Activated T-helper 1 cell treated with anti-CD3 and anti-CD28 coated beads, Interleukin-2, amount 50 U/mL, for 16 hours (primary cell): ENCODE measurements at places on chromosomes 11 and 22.

- no peak for DNase-seq
Observed at GRCh38 chr22:46481386-46481785, 56.0 kb downstream of the CELSR1 start.

DNA sequence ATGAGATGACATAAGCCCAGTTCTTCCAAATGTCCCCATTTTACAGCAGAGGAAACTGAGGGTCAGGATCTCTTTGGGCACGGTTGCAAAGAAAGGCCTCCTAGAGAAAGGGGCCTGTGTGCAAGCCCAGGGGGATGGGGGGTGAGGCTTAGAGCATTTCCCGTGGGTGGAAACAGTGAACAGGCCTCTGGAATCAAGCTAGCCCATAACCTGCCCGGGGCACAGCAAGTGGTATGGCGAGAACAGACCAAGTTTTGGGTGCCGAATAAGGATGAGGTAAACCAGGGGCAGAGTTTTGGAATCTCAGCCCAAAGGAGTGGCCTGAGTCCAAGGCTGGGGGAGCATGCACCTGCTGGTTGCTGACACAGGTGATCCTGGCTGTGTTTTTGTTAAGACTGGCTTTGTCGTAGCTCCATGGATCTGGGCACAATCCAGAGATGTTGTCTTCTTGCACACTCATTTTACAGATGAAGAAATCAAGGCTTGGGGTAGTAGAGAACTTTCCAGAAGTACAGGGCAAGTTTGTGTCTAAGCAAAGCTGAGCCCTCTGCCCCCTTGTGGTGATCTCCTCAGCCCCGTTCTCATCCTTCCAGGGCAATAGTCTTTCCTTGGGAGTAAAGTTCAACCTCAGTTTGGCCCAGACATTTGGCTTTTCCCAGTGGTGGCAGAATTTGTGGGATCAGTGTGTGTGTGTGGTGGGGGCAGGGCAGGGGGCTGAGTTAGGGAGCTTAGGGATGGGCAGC, 53.5 kb upstream of the MYEOV start:
- no peak for DNase-seq

GRCh38 chr22:44046485-44047141, 22.5 kb downstream of the PARVB start:
- DNase-seq, result no peak

DNA sequence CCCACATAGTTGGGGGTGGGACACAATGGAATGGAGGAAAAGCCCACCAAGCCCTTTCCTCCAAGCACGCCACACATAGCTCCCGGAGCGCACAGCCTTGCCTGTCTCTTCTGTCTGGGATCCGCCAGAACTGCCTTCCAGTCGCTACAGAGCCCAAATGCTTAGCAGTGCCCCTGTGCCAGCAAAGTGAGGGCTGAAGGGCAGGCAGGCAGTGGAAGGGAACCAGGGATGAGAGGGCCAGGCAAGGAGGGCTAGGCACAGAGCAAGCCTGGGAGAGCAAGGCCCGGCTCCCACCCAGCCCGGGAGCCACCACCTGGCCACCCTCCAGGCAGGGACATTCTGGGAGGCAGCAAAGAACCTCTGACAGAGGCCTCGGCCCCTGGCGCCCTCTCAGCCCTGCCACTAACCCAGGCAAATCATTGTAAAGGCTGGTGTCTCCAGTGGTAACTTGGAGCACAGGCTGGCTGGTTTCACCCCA, 32.5 kb downstream of the PPP2R1B start:
- DNase-seq, result no peak

DNA sequence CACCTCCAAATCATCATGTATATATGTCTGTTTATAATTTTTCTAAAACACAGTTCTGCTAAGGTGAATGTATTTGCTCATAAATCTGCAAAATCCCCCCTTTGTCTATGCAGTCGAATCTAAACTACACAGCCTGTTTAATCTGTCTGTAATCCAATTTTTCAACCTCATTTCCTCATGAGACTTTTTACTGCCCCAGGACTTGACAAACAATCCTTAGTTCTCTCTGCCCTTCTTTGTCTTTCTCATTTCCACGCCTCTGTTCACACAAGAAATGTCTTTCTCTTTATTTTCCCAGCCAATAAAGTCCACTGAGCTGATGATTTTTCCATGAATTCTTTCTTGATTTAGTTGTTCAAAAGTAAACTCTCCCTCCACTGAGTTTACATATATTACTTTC, 1154.3 kb downstream of the FAM181B start:
- DNase-seq, result no peak

- no peak for DNase-seq
Observed at GRCh38 chr11:292211-293121, 3.5 kb downstream of the PGGHG start.

DNA sequence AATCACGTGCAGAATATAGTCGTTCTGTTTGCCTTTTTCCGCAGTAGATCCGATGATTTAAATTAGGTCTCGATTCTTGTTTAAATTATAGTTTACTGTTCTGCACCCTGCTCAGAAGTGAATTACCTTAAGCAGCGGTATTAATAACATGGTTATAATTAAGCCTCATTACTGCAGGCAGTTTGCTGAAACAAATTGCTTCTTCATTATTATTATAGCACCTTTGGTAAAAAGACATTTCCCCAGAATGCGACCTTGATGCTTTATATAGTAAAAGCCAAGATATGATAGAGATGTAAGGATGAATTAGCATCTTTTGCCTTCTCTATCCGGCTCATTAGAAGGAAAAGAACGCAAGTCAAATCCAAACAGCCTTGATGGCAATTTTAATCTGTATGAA, 625.2 kb upstream of the CADM1 start:
- no peak for DNase-seq

- DNase-seq, result no peak
Observed at GRCh38 chr22:37569009-37569920, 9.0 kb downstream of the CDC42EP1 start.

DNA sequence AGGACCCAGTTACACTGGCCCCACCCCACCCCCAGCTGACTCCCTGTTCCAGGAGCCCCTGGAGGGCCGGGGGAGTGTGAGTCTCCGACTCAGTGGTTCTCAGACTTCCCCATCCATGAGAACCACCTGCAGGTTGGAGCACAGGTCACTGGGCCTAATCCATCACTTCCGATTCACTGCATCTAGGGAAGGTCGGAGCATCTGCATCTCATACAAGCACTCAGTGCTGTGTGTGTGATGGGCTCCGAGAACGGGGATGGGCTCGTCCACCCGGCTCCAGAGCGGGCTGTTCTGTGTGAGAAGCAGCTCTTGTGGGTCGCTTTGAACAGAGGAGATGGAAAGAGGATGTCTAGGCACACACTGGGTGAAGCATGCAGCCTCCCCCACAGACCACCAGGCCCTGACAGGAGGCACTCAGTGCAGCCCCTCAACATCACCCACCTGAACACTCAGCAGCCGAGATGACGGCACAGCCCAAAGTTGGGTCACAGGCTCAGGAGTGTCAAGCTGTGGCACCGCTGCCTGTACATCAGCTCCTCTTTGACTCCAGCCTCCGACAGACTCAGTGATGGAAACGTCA, 541.4 kb downstream of the BRD1 start:
- no peak for DNase-seq

DNA sequence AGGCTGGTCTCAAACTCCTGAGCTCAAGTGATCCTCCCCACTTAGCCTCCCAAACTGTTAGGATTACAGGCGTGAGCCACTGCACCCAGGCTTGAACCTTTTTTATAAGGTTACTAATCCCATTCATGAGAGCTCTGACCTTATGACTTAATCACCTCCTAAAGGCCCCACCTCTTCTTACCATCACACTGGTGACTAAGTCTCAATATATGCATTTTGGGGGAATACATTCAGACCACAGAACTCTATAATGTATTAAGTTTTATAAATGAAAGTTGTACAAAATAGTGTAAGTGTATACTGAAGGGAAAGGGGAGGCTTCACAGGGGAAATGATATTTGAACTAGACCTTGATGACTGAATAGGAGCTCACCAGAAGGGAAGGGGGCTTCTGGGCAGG, 28.4 kb upstream of the RBFOX2 start:
- DNase-seq, result no peak

- no peak for DNase-seq
Observed at GRCh38 chr11:82778776-82779175, 45.1 kb upstream of the FAM181B start.

DNA sequence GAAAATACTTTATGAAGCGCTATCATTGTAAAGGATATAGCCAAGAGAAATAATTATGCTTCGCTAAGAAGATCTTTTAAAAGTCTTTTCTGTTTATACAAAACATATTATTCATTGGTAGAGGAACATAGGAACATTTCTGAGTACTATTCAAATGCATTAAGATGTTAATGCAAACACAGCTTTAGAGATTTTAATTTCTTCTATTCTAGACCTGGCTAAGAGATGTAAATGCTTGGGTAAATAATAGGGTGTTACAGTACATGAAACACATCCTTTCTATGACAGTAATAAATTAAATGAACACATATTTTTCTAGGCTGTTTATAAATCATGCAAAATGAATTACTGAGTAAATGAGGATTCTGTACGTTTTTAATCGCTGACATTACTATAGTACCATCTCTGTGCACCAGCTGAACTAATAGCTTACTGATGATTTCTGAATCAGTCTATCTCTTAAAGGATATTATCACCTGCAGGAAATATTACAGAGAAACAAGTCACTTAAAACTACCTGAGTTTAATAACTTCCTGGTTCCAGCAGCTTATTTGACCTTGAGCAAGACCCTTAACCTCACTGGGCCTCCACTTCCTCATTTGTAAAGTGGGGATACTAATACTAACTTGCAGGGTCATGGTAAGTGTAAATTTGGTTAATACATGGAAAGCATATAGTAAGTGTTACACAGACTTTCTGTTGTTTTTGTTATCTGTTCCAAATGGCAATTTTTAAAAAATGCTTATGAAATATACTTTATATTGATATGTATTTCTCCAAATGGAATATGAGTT, 344.9 kb downstream of the DYNC2H1 start:
- no peak for DNase-seq
